Stimulated activated naive B cell treated with anti-CD40 and anti-IgM and Interleukin-4, amounts not matched to agents 10 μg/mL and 1 μg/mL and 100 μg/mL, for 72 hours (primary cell): ENCODE measurements at places on chromosomes 3 and 15.

GRCh38 chr3:62051506-62051905 is 321.8 kb downstream of the FEZF2 start:
- DNase-seq, result no peak

DNA sequence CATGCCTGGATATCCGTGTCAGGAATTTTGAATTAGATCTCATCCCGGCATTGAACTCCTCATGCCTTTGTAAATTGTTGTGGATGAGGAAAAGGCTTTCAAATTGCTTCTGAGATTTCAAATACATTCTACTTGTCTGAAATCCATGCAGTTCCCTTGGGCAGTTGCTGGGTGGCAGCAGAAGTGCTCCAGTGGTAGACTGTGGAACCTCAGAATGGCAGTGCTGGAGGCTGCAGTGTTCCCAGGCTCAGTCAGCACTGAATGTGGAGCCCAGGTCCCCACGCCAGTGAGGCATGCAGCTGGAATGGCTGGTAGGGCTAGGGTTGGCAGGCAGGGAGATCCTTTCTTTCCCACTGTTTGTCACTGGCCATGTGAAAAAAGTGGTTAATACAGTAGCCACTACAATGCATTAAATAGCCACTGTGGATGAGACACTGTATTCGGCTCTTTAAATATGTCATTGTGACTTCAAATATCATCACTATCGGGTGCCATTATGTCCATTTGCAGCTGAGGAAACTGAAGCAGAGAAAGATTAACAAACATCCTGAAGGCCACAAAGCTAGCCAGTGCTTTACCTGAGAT is 98.6 kb downstream of the TPRG1 start:
- DNase-seq, result no peak

DNA sequence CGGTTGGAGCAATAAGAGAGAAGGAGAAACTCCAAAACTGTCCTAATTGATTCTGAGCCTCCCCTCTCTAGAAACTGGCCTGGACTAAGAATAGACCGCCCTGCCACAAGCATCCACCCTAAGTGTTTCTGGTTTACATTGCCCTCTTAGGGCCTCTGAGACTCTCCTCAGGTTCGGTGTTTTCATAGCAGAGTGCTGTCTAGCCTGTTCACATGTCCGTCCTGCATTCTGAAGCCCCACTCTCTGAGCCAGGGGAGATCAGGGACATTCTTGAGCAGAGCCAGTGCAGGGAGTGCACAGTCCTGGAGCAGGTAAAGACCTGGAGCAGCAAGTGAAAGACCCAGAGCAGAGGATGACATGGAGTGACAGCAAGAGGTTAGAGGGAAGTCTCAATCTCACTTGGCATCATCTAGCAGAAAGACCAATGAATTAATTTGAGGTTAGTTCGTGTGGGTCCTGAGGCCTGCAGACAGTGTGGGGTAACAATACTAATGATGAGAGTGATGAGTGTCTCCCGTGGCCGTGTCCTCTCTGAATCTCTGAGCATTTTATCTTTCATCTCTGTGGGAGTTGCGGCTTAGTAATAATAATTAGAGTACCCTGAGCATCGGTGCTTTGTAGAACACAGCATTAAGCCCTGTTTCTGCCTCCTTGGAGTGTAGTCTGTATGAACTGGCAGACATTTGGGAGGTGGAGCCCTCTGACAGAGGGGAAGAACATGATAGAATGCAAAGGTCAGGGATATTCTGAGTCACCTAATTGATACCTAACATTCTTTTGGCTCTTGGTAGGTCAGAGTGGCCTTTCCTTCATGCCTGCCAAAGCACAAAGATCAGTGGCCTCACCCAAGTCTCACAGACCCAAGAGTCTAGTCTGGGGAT is 24.6 kb downstream of the MAPKBP1 start:
- no peak for DNase-seq

GRCh38 chr15:49644364-49644794 is 23.5 kb downstream of the DTWD1 start:
- DNase-seq, result no peak

DNA sequence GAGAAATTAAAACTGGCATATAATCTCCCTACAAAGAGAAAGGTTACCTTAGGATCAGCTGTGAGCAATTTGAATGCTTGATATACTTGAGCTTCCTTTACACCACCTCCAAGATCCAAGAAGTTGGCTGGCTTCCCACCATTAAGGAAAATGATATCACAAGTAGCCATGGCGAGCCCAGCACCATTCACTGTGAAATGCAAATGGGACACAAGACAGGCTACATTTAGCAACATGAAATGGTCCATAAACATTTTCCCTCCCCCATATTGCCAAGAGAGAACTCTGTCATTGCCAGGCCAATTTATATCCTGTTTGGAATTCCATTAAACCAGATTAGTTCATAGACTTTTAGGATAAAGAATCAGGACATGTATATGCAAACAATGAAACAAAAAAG is 158.7 kb downstream of the SUCLG2 start:
- DNase-seq, result no peak

DNA sequence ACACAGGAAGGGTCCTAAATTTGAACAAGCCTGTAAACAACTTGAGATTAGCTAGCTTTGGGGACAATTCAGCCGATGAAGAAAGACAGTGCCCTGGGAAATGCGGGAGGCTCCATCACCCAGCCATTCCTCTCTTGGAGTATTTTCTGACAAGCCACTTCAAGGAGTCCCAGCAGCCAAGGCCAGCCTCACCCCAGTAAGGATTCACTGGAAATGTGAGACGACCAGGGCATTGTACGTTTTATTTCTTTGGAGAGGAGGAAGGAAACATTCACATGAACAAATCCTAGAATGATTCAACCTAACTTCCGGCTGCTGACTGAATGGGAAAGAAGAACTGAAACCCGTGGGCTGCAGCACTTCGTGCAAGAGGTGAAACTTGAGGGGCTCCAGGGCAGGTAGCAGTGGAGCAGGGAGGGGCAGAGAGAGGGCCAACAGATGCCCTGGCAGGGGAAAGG is 116.4 kb upstream of the ARHGEF3 start:
- peak; percentile 80 for DNase-seq

- DNase-seq, result no peak
Measured at GRCh38 chr3:73432706-73433032, 192.1 kb downstream of the PDZRN3 start.

- no peak for DNase-seq
Measured at GRCh38 chr3:195356151-195357086, 85.5 kb upstream of the XXYLT1 start.
